Activated CD4-positive, alpha-beta T cell treated with anti-CD3 and anti-CD28 coated beads, Interleukin-2, amount 10 ng/mL, durations not matched to agents 7 days and 5 days (primary cell): ENCODE measurements at places on chromosomes 3 and 15. TPM values are rescaled to one million over a fixed set of nuclear protein-coding genes. Genes with fewer than 3 reads are reported as not detected.

The NDN gene
- total RNA-seq: 2.4 TPM

The TGM5 gene
- not detected for total RNA-seq

The NCKIPSD gene
- total RNA-seq: 41.5 TPM

The FEZF2 gene
- total RNA-seq: not detected

The GMNC gene
- total RNA-seq: not detected

The ZNF80 gene
- 0.10 TPM for total RNA-seq

The CEP152 gene
- total RNA-seq: 36.2 TPM

The RAP2B gene
- total RNA-seq: 23.7 TPM

The MYO5A gene
- total RNA-seq: 34.0 TPM

The SLC6A11 gene
- not detected for total RNA-seq

The ANKRD63 gene
- total RNA-seq: not detected

The LRRC3B gene
- total RNA-seq: not detected

The EIF4G1 gene
- total RNA-seq: 300 TPM

The NMB gene
- 2.8 TPM for total RNA-seq

The TMOD2 gene
- 10.9 TPM for total RNA-seq

The IRAK2 gene
- total RNA-seq: 1.6 TPM

The C2CD4A gene
- not detected for total RNA-seq

The ITIH1 gene
- total RNA-seq: not detected

The MCF2L2 gene
- 3.6 TPM for total RNA-seq

The XYLB gene
- 7.0 TPM for total RNA-seq

The SPATA12 gene
- total RNA-seq: not detected

The CMTM8 gene
- total RNA-seq: 6.5 TPM

The UBA7 gene
- 256 TPM for total RNA-seq

The TLR9 gene
- 0.55 TPM for total RNA-seq

The GOLGA8T gene
- not detected for total RNA-seq

The SCAANT1 gene
- not detected for total RNA-seq

The MEX3B gene
- 0.99 TPM for total RNA-seq

The TTLL13 gene
- 0.87 TPM for total RNA-seq

The GABRR3 gene
- not detected for total RNA-seq

The IQCF5 gene
- total RNA-seq: not detected

The C3orf38 gene
- total RNA-seq: 40.1 TPM

The STAB1 gene
- 0.02 TPM for total RNA-seq

The ALPK3 gene
- 0.27 TPM for total RNA-seq

The PROK2 gene
- 0.60 TPM for total RNA-seq

The BFSP2 gene
- 0.33 TPM for total RNA-seq

The GOLGA6B gene
- not detected for total RNA-seq

The KY gene
- not detected for total RNA-seq

The ZDHHC19 gene
- not detected for total RNA-seq

The DPPA2 gene
- total RNA-seq: not detected

The ACKR2 gene
- total RNA-seq: 0.40 TPM

The PPP2R3A gene
- 0.04 TPM for total RNA-seq

The CLSTN2 gene
- not detected for total RNA-seq

The ZNF770 gene
- 37.7 TPM for total RNA-seq

The MST1R gene
- total RNA-seq: 5.2 TPM
